Activated effector memory CD4-positive, alpha-beta T cell treated with Interleukin-2 at 50 U/mL for 16 hours (primary cell): ENCODE measurements at places on chromosomes 11 and 22.

GRCh38 chr11:95912902-95913560 lies 10.9 kb downstream of the MTMR2 start:
- DNase-seq, result no peak

- no peak for DNase-seq
These were observed at the start of gene GLYAT for GRCh38 chr11:58731819-58732218. GLYAT (minus strand) TSS chr11:58731943; CDS start chr11:58724496, 7,447 bp downstream.

- no peak for DNase-seq
These were observed 122.4 kb upstream of the HSD17B12 start for GRCh38 chr11:43558146-43558545.

- DNase-seq, result no peak
These were observed 26.8 kb downstream of the TECTA start for GRCh38 chr11:121127809-121128208.

DNA sequence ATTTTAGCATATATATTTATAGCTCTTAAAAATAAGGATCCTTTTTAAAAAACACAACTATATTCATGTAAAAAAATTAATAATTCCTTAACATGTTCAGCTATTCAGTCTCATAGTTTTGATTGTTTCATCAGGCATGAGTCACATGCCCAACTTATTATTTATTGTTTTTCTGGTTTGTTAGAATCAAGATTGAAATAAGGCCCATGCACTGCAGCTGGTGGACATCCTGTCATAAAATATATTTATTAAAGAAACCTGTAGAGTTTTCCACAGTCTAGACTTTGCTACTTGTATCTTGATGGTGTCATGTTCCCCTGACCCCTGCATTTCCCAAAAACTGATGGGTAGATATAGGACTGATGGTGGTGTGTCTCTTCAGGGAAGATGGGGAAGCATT lies 77.4 kb downstream of the PARVA start:
- DNase-seq, result no peak

GRCh38 chr11:123475469-123475868 lies 45.4 kb downstream of the GRAMD1B start:
- DNase-seq, result no peak

- DNase-seq, result no peak
These were observed 1.7 kb upstream of the OOSP4A start for GRCh38 chr11:59962107-59962482.

GRCh38 chr11:107202241-107202640 lies 184.0 kb upstream of the GUCY1A2 start:
- DNase-seq, result no peak

DNA sequence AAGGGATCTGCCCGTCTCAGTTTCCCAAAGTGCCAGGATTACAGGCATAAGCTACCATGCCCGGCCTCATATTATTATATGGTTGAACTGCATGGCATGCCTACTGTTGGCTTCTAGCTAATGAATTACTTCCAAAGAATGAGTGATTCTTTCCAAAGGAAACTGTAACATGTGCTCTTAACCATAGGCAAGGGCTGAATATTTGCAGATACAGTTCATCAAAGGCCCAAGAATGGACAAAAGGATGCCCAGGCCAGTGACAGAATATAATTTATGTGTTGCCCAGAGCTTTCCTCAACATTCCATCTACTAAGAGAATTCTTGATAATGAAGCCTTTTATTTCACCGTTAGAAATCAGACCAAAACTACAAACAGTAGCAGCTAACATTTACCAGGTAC lies 27.0 kb upstream of the CCDC89 start:
- no peak for DNase-seq

- no peak for DNase-seq
These were observed 191.4 kb downstream of the ARHGAP42 start for GRCh38 chr11:100878474-100878873.

DNA sequence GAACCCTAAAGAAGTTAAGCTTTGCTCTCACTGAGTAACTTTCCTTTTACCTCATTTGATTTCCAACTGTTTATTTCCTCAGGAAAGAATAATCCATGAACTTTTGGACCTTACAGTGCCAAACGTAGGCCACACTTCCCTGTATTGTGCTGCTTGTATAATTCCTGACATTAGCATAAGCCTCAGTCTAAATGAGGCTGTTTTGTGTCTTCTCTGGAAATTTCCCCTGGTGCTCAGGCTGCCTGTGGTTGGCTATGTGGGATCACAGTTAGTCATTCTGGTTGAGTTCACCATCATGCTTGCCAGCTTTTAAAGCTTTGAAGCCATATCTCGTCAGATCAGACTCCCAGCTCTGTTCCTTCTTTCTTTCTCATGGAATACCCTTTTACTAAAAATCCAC lies 107.0 kb downstream of the FAM76B start:
- no peak for DNase-seq

DNA sequence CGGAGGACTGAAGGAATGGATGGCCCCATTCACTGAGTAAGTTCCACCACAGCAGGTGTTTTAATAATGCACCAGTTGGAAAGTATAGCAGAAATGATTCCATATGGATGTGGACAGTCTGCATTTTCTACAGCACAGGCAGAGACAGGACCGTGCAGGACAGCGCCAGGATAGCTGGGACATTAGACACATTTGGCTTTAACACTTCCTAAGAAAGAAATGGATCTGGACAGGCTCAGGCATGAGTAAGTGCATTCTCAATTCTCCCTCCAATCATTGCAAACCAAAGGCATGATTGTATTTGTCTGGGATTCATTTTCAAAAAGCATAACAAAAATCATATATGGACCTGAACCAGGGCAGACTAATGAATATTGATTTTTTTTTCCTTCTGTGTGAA lies 233.0 kb upstream of the POU2AF2 start:
- DNase-seq, result no peak

- no peak for DNase-seq
These were observed 89.8 kb downstream of the DBX1 start for GRCh38 chr11:20070459-20070858.

DNA sequence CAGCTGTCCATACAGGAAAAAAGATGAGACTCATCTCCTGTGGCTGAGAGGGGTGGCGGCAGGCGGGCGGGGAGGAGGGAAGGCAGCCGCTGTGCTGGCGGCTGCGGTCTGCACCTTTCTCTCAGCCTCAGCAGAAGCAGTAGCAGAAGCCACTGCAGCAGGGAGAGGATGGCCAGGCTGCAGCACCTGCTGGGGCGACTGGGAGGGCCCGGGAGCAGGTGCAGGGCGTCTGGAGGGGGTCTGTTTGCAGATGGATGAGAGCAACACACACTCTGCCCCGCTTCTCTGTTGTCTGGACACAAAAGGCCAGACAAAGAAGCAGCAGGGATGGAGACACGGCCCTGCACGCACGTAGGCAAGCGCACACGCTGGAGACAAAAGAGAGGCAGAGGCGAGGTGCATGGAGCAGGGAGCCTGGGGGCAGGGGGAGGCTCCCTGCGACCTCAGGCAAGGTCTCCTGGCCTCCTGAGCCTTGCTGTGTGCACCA lies 9.3 kb upstream of the MIAT start:
- peak; percentile 47 for DNase-seq

DNA sequence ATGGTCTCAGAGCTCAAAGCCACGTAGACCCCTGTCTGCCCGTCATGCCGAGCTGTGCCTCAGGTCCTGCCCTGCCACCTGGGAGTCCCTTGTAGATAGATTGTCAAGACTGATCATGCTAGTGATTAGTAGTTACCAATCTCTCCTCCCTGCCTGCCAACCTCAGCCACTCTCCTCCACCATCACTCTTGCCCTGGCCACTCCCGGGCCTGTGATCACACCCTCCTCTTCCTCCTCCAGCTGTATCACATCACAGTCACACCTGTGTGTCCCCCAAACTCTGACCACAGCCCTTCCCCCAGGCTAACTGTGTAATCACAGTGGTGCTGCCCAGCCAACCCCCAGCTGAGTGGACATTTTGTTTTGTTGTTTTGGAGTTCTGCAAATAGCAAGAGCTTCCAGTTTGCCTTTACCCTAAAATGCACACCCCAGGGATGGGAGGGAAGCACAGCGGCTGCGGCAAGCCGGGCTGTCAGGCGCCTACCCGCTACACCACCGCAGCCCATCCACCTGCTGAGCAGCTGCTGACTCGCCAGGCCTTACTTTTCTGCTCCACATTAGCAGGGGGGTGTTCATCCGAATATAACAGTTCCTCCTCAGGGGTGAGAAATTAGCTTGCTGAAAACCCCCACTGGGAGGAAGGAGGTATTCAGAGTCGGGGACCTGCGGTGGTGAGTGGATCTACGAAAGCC lies 45.8 kb downstream of the LRFN4 start:
- no peak for DNase-seq

GRCh38 chr11:16311831-16312230 lies 44.5 kb downstream of the SOX6 start:
- DNase-seq, result no peak

- no peak for DNase-seq
These were observed 96.9 kb upstream of the RTL6 start for GRCh38 chr22:44594951-44595350.

GRCh38 chr11:74175920-74176319 lies 4.8 kb downstream of the PPME1 start:
- DNase-seq, result no peak

- no peak for DNase-seq
These were observed 2017.3 kb downstream of the LRRC4C start for GRCh38 chr11:39442177-39442576.

DNA sequence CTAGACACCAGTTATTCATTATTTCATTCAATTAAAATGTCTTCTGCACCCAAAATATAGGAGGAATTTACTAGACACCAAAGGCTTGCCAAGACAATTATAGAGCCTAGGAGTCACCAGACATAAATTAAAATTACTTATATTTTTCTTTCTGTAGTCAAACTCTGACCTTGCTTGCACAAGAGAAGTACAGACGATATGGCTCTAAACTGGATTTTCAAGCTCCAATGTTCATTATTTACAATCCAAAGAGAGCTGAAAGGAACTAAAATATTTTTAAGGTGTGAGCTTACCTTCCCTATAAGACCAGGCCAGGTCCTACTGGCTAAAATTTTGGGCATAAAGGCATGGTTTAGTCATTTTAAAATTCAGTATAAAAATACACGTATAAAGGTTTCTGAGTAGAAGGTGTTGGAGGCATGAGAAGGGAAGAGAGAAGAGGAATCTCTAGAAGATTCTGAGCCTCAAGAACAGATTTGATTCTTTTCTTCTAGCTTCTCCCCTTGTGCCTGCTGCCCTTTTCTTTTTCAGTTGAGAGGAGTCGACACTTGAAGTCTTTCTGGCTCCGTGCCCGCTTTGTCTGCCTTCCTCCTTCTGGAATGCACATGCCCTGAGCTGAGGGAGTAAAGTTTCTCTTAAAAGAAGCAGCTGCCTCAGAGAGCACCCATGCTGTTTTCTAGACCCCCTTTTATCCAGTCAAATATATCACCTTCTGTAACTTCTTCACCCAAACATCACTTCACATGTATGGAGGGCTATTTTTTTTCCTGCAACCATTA lies 13.5 kb downstream of the C11orf97 start:
- no peak for DNase-seq

- DNase-seq, result peak; percentile 25
These were observed 112.7 kb downstream of the VPREB1 start for GRCh38 chr22:22357024-22357883.

DNA sequence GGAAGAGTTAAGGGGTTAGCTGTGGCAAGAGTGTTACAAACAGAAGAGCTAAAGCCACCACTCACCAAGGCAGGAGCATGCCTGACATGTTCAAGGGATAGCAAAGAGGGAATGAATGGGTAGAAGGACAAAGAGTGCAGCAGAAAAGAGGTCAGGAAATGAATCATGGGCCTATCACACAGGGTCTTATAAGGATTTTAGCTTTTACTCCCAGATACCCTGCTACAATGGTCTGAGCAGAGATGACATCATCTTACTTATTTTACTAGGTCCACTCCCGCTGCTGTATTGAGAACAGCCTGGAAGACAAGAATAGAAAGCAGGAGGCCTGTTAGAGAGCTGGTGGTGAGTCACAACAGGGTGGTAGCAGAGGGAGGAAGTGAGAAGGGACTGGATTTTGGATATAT lies 9.8 kb downstream of the TRAF6 start:
- DNase-seq, result no peak

DNA sequence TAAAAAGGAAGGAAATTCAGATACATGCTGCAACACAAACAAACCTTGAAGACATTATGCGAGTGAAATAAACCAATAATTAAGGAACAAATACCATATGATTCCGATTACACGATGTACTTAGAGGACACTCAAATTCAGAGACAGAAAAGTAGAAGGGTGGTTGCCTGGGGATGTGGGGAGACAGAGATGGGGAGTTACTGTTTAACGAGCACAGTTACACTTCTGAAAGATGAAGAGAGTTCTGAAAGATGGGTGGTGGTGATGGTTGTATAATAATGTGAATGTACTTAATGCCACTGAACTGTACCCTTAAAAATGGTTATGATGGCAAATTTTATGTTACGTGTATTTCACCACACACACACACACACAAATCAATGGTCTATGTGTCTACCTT lies 14.7 kb downstream of the ZBTB44 start:
- DNase-seq, result no peak

DNA sequence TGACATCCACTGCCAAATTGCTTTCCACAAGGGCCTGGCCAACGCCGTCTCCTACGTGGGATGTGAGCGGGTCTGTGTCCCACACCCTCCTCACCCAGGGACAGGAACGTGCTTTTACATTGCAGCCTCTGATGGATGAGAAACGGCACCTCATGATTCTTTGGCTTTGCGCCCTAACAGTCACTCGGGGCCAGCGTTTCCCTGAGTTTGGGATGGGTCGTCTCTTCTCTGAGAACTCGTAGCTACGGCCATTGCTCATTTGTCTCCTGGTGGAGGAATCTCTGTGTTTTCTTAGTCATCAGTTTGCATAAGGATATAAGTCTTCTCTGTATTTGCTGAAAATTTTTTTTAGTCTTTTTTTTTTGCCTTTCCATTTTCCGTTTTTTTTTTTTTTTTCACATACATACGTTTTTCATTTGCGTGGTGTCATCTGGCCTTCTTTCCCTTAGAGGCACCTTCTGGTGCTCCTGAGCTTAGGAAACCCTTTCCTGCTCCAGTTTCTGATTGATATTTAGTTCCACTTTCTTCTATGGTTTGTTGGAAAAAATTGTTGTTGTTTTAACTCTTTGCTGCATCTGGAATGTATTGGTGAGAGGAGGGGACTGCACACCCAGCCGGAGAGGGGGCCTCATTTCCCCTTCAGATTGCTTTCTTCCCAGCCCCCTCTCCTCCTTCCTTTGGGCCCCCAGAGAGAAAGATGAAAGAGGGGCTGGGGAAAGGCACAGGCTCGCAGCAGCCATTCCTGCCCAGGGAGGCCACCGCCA lies 12.0 kb downstream of the TNNT3 start:
- DNase-seq, result no peak

DNA sequence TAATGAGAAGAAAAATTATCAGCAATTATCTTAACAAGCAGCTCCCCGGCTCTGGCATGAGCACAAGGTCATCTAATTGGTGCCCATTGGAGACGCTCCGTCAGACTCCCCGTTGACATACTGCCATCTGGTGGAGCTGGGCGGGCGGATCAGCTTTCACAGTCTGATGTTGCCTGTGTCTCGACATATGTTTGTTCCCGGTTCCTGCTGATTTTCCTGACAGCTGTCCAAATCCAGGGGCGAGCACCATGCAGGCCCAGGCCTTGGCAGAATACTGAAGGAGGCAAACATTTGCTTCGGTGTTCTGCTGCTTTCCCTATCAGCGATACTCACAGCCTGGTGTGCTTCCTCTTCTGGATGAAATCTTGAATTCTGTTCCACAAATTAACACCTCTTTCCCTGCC lies 43.8 kb upstream of the BARX2 start:
- DNase-seq, result peak; percentile 39

GRCh38 chr22:29348041-29348440 lies 32.5 kb upstream of the RASL10A start:
- no peak for DNase-seq
